ENCODE measurements at places on chromosomes 4 and X.

DNA sequence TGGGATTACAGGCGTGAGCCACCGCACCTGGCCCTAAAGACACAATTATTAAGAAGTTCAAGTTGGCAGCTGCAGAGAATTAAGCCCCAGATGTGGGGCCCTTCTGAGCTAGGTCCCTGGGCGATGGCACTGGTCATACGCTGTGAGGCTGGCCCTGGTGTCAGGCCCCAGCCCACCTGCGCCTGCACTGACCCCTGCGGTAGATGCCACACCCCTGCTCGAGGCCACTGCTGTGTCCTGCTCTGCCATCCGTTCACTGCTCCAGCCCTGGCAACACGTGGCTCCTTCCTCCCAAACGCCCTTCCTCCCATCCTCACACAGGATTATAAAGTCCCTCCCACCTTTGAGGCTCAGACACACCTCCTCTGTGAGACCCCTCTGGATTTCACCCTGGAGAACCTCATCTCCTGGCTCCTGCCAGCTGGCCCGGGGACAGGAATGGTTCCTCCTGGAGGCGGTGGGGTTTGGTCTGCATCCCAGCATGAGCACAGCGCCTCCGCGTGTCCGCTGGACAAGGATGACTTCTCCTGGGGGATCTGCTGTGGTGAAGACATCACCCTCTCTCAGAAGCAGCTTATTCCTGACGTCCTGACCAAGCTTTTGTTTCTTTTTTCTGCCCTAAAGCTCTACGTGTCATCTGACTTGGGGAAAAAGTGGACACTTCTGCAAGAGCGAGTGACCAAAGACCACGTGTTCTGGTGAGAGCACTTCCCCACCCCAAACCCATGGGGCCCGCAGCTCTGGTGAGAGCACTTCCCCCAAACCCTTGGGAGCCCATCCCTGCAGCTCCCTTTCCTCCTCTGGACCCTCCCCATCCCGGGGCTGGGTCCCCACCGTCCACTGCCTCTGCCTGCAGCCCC, 219.0 kb upstream of the PSAPL1 start:
- DNase-seq, result peak; percentile 74
- H3K4me3 ChIP-seq, result peak overlapping the region; percentile 1
- no peaks in the 10 kb centered on the region for H3K27me3 ChIP-seq
- peak overlapping the region; percentile 33 for H3K27ac ChIP-seq

DNA sequence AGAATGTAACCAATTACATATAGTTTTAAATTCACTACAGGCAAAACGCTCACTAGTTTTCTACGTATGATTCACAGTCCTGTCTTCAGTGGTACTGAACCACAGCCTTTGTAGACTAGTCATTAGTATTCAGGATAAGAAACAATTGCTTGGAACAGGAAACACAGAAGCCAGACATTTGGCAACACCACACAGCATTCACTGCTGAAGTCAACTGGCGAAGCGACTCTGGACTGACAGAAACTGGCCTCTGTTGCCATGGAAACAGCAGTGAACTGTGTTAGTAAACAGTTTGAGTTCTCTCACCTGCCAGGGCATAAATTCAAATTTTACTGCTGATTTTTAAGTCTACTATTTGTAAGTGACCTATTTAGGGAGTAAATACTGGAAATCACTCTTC, 57.6 kb downstream of the MAPK10 start:
- no peak overlapping the region for H3K4me3 ChIP-seq
- no peaks in the 10 kb centered on the region for H3K4me1 ChIP-seq
- DNase-seq, result no peak

DNA sequence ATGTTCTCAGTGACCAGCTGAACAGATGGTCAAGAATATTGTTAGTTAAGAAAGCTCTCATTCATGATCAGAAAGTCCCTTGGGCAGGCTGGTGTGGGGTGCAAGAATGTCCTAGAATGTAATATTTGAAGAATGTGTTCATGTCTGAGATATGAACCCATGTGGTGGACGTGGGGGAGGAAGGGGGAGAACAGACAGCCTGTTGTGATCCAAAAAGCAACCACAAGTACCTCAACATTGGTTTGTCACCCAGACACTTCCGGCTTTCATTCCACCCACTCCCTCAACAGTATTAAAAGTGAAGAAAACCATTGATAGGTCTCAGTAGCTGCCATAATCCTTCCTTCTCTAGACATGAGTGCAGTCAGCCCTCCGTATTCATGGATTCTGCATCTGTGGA, 82.2 kb downstream of the MAML3 start:
- no peak overlapping the region for H3K4me3 ChIP-seq
- no peaks in the 10 kb centered on the region for H3K27me3 ChIP-seq

GRCh38 chr4:188780686-188781085, 641.4 kb downstream of the TRIML1 start:
- H3K4me3 ChIP-seq, result no peak overlapping the region
- no peak for DNase-seq
- H3K36me3 ChIP-seq, result no peaks in the 10 kb centered on the region
- H3K27me3 ChIP-seq, result no peaks in the 10 kb centered on the region
- no peak overlapping the region for H3K27ac ChIP-seq
- no peaks in the 10 kb centered on the region for H3K4me1 ChIP-seq

DNA sequence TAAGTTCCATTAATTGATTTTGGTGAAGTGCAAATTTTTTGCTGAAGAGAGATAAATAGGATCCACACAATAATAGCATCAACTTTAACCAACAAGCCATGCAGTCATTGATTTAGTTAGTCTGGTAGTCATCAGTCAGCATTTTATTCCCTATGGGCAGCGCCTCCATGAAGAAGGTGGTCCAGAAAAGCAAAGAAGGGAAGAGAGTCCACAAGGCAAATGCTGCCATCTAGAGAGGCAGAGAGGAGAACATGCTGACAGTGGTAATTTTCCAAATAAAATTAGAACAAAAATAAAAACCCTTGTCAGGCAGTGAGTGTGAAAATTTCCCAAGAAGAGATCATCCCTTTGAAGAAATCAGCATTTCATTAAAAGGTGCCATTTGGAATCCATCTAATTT, 366.7 kb upstream of the FAM241A start:
- no peaks in the 10 kb centered on the region for H3K4me1 ChIP-seq
- DNase-seq, result no peak
- no peaks in the 10 kb centered on the region for H3K27me3 ChIP-seq
- H3K36me3 ChIP-seq, result no peaks in the 10 kb centered on the region

- no peak for DNase-seq
- no peaks in the 10 kb centered on the region for H3K27me3 ChIP-seq
- H3K4me3 ChIP-seq, result no peak overlapping the region
- H3K36me3 ChIP-seq, result no peaks in the 10 kb centered on the region
- no peaks in the 10 kb centered on the region for H3K4me1 ChIP-seq
Observed at GRCh38 chr4:165398570-165398969, 19.8 kb downstream of the CPE start.

GRCh38 chrX:18668071-18668835, 3.7 kb downstream of the RS1 start:
- no peak overlapping the region for H3K4me3 ChIP-seq
- no peaks in the 10 kb centered on the region for H3K27me3 ChIP-seq
- H3K27ac ChIP-seq, result peak overlapping the region; percentile 58
- no peaks in the 10 kb centered on the region for H3K36me3 ChIP-seq

DNA sequence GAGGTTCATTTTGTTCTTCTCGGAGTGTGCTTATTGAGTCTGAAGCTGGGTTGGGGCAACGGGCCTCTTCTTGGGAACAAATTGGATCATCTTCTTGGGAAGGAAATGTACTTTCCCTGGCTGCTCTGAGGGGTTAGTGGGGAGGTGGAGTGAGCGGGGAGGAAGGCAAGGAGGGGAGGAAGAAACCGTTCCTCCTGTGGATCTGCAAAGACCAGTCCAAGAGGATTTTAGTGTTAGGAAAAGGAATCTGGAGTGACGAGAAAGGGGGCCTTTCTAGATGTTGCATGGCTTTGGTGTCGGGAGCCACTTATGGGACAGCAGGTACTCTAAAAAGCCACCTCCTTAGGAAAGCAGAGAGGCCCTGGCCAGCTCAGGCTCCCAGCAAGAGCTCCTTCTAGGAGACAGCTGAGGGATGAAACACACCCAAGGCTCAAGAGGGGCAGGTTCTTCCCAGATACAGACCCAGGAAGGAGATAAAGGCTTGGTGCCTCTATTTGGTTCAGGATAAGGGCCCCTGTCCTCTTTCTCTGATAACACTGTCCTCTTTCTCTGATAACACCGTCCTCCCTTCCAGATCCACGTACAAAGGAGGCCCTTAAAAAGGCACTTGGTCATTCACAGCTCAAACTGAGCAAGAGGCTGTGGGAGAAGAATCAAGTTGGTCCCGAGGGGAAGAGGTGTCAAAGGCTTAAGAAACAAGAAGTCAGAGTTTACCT, 451 bp downstream of the SOD3 start:
- peak overlapping the region; percentile 59 for H3K27ac ChIP-seq
- peaks cover 19% of the 10 kb centered on the region for H3K27me3 ChIP-seq
- H3K4me3 ChIP-seq, result no peak overlapping the region
- H3K4me1 ChIP-seq, result peaks cover 8% of the 10 kb centered on the region

- DNase-seq, result no peak
- no peak overlapping the region for H3K27ac ChIP-seq
- no peaks in the 10 kb centered on the region for H3K4me1 ChIP-seq
- no peak overlapping the region for H3K4me3 ChIP-seq
- H3K36me3 ChIP-seq, result no peaks in the 10 kb centered on the region
Observed at GRCh38 chr4:95388911-95389310, 159.9 kb downstream of the UNC5C start.

- H3K36me3 ChIP-seq, result no peaks in the 10 kb centered on the region
- no peaks in the 10 kb centered on the region for H3K4me1 ChIP-seq
- no peak overlapping the region for H3K27ac ChIP-seq
- H3K27me3 ChIP-seq, result no peaks in the 10 kb centered on the region
Observed at GRCh38 chr4:174549721-174550120, 27.4 kb upstream of the HPGD start.

- no peaks in the 10 kb centered on the region for H3K4me1 ChIP-seq
- DNase-seq, result no peak
- H3K27me3 ChIP-seq, result no peaks in the 10 kb centered on the region
- no peaks in the 10 kb centered on the region for H3K36me3 ChIP-seq
- no peak overlapping the region for H3K27ac ChIP-seq
- no peak overlapping the region for H3K4me3 ChIP-seq
Observed at GRCh38 chr4:94159790-94160189, 47.9 kb upstream of the SMARCAD1 start.

- H3K4me3 ChIP-seq, result no peak overlapping the region
- no peaks in the 10 kb centered on the region for H3K4me1 ChIP-seq
- H3K27me3 ChIP-seq, result no peaks in the 10 kb centered on the region
- H3K36me3 ChIP-seq, result no peaks in the 10 kb centered on the region
- no peak for DNase-seq
- H3K27ac ChIP-seq, result no peak overlapping the region
Observed at GRCh38 chrX:2863646-2864045, 34.9 kb downstream of the GYG2 start.

- no peak within 1 kb of the TSS for H3K4me3 ChIP-seq
- H3K36me3 ChIP-seq, result no peaks in the 10 kb centered on the region
- H3K4me1 ChIP-seq, result no peaks in the 10 kb centered on the region
- DNase-seq, result no peak
Observed at GRCh38 chr4:75555294-75556164, at the start of gene ODAPH. Gene ODAPH (plus strand): TSS chr4:75556066. CDS start chr4:75556083, 17 bp downstream.

All from spleen (tissue), 13 donors.